ENCODE measurements at places on chromosomes 7 and 10.

GRCh38 chr10:132979491-132980425, 37.4 kb upstream of the CFAP46 start:
- DNase-seq = no peak

DNA sequence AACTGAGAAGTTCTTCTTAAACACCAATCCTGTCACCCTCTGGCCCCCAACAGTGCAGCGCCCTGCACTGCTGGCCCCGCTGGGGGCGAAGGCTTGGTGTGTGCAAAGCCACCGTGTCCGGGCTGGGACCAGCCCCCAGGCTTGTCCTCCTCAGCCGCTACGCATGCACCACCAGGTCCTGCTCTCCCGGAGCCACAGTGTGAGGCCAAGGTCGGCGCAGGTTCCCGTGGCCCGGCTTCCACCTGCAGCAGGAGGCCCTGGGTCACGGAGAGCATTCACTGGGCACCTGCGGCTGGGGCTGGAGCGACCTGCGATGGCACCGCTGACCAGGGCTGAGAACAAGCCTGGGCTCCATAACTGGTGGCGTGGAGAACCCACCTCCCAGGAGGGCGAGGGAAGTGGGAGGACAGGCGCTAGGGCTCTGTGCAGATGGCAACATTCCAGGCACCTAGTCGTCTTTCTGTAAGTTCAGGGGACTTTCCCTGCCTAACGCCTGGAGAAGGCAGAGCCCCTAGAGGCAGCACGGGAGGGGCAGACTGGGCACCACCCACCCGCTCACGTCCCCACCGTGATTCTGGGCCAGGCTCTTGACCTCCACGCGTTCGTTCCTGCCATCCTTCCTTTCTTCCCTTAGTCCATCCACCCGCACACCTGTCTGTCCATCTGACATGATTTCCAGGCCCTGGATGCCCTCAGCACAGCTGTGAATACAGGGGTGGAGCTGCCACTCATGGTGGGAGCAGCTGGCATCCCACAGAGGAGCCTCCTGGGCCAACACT, 271.6 kb downstream of the ELFN1 start:
- no peak for DNase-seq

DNA sequence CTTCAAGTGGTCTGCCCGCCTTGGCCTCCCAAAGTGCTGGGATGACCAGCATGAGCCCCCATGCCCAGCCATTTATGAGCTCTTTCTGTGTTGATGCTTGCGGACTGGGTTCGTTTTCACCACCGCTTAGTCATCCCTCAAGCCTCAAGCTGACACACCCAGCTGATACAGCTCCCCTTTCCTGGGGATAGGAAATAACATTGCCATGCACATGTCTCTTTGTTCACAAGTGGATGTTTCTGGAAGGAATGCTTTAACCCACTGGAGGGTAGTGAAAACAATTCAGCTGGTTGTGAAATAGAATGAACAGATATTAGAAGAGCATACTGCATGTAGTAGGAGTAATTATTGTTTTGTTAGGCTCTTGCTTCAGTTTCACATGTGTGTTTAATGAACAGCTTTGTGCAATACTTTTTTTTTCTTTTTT, 8.5 kb upstream of the METTL27 start:
- no peak for DNase-seq

DNA sequence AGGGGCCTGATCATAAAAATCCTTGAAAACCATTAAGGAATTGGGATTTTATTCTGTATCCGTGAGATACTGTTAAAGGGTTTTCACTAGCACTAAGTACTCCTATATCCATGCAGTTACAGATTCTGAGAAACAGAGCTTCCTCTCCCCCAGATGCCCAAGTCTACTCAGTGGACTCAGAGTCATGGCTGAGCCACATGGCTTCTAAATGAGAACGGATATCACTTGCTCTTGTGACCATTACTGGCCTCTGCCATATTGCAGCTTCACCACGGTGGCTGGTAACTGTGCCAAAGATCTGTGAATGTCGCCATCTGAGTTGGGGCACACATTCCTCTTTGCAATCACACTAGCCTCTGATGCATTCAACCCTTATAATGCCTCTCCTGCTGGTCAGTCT, 42.0 kb upstream of the PALS2 start:
- no peak for DNase-seq

GRCh38 chr10:120998251-120998650, 147.1 kb downstream of the WDR11 start:
- no peak for DNase-seq

All from activated T-cell treated with anti-CD3 and anti-CD28 coated beads, Interleukin-2, amount 50 U/mL, for 4 hours (primary cell).